GM23248 (cell line): ENCODE measurements at places on chromosomes 13 and 19.

GRCh38 chr19:2270423-2271233 is 11.3 kb downstream of the PEAK3 start:
- peak; percentile 96 for DNase-seq

DNA sequence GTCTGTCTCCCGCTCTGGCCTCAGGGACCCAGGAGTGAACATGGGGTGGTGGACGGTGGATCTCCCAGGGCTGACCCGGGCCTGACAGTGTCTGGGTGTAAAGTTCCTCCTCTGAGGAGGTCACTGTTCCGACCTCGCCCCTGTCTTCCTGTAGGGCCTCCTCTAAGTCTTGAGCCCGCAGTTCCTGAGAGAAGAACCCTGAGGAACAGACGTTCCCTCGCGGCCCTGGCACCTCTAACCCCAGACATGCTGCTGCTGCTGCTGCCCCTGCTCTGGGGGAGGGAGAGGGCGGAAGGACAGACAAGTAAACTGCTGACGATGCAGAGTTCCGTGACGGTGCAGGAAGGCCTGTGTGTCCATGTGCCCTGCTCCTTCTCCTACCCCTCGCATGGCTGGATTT is at the start of gene SIGLEC9:
Gene SIGLEC9, plus strand, starts transcription at position 178 of the 400 bp plus-strand sequence. Its CDS starts 69 bp downstream, at position 247.
- no peak for DNase-seq

DNA sequence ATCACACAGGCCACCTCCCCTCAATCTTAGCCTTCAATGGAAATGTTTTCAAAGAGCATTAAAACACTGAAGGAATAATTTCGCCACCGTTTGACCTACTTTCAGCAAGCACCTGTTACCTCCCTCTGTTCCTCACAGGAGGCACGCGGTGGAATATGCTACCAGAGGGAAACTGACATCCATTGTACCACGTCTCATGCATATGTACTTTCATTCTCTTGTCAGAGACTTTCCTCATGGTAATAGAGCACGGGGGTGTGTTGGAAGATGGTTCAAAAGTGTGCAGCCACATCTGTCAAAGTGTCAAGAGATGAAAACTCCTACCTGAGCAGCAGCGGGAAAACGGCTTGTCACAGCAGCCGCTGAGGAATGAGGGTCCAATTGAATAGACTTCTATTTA is 143.4 kb downstream of the NALCN start:
- no peak for DNase-seq

GRCh38 chr13:114140906-114141250 is 8.5 kb upstream of the RASA3 start:
- no peak for DNase-seq

DNA sequence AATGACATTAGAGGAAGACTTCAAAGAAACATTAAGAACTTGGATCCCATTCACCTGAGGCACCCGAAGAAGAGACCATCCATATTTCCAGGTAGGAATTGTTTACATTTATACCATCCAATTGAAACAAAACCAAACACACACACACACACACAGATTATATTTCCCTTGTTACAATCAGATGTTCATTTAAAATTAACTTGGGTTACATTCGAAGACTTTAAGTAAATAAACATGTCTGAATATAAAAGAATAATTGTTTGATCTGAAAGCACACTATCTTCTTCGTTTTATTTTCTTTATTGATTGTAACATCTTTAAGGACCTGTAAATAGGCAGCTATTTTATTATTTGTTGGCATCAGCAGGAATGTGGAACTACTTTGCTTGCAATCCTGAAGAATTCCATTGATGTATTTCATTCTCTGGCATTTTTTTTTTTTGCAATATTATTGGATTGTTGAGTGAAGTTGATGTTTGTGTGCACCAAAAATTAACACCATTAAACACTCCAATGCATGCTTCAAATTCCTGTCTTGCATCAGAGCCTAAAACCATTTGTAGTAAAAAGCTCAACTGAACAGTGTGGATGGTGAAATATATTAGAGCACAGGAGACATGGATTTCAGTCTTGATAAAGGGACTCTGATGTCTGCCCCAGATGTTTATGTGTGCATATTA is 85.3 kb upstream of the FRY start:
- peak; percentile 49 for DNase-seq

- no peak for DNase-seq
Measured at GRCh38 chr13:49951754-49952535, 15.8 kb upstream of the SPRYD7 start.

- DNase-seq: peak; percentile 96
Measured at GRCh38 chr13:43686557-43686956, 100.2 kb downstream of the ENOX1 start.

DNA sequence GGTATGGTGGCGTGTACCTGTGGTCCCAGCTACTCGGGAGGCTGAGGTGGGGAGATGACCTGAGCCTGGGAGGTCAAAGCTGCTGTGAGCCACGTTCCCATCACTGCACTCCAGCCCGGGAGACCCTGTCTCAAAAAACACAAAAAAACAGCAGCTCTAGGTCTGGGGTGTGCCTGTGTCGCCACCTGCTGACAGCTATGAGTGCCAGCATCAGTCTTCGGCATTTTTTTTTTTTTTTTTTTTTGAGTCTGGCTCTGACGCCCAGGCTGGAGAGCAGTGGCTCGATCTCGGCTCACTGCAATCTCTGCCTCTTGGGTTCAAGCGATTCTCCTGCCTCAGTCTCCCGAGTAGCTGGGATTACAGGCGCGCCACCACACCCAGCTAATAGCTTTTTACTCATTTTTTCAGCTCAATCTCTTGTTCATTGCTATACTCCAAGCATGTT is 10.1 kb downstream of the AP2S1 start:
- peak; percentile 76 for DNase-seq

GRCh38 chr13:41520016-41520659 is 62.8 kb downstream of the RGCC start:
- peak; percentile 40 for DNase-seq

DNA sequence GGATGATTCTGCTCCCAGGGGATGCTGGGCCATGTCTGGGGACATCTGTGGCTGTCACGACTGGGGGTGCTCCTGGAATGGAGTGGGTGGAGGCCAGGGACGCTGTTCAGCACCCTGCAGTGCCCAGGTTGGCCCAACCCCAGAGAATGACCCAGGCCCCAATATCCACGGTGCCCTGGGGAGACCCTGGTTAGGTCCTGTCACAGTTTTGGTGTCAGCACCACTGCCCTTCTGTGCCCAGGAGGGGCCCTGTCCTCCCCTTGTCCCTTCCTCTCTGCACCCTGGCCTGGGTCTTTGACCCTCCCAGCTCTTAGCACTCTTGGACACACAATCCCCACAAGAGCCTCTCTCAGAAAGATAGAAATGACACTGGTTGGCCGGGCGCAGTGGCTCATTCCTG is 85.3 kb downstream of the GADD45B start:
- no peak for DNase-seq

DNA sequence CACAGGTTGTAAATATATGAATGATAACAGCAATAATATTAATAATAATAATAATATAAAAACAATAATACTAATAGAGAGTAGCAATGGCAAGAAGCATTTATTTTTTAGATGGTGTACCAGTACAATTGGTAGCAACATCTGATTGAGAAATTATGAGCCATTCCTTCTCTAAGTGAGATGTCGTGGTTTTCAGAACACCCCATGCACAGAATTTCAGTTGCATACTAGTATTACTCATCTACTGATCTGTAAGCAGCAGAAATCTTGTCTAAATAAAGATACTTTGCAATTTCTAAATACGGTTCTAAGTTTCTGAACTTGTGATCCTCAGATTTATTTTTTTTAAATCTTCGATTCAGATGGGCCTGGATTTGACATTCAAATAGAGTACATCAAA is 788.0 kb upstream of the ATXN8OS start:
- DNase-seq: no peak

DNA sequence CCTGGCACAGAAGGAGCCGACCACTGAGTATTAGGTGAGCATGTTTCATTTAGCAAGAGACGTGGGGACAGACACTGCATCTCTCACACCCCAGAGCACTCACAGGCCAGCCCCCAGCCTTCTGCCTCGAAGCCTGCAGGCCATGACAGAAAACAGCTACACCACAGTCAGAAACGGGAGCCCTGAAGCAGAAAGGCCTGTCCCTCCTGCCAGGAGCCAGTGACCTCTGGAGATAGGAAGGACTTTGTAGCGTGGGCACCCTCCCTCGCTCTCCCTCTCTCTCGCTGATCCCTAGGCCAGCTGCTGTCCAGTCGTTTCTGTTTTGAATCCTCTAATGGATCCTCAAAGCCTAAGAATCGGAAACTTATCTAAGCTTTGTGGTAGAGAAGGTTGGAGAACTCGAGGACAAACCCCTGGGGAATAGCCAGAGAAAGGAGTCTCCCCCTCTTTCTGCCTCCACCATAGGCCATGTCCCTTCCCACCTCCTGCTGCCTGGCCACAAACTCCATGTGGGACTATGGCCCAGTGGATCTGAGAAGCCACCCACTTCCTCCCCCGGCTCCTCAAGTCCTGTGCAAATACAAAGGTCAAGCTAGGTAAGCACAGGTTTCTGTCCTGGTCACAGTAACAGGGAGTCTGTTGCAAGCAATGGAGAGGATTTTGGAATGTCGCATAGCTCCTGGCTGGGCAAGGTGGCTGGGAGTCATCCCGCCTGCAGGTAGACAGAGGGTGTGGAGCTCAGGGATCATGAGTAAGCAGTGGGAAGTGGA is 95.1 kb downstream of the NUFIP1 start:
- DNase-seq: no peak

- peak; percentile 73 for DNase-seq
Measured at GRCh38 chr19:48510421-48511268, 990 bp downstream of the LMTK3 start.
